ENCODE measurements at places on chromosomes 5 and 9. TPM values are rescaled to one million over a fixed set of nuclear protein-coding genes. Genes with fewer than 3 reads are reported as not detected.
A peak's percentile ranks its signal among the peaks of the same experiment; 100 is the strongest.

FSD1L gene
- 7.6 TPM for total RNA-seq

DNA sequence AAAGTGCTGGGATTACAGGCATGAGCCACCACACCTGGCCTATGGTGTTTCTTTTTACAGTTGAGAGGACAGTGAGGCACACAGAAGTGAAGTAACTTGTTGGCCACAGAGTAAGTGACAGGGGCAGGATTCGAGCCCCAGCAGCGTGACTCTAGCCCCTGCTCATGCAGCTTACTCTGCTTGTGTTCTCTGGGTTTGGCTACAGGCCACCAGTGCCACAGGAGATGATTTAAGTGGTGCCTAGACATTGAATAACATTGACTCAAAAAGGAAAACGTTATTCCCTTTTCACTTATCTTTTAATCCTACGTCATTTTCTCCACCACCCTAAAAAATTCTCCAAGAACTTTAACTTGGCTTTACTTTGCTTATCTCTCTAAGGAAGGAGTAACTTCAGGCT is 61.4 kb downstream of the SNX24 start:
- H3K4me1 ChIP-seq: no peaks in the 10 kb centered on the region
- no peak overlapping the region for H3K27ac ChIP-seq
- H3K27me3 ChIP-seq: no peaks in the 10 kb centered on the region
- no peaks in the 10 kb centered on the region for H3K36me3 ChIP-seq

GRCh38 chr5:173296737-173297676 is 31.2 kb downstream of the STC2 start:
- no peaks in the 10 kb centered on the region for H3K27me3 ChIP-seq
- H3K4me1 ChIP-seq: peaks cover 2% of the 10 kb centered on the region
- H3K4me3 ChIP-seq: no peak overlapping the region
- H3K27ac ChIP-seq: no peak overlapping the region
- H3K36me3 ChIP-seq: no peaks in the 10 kb centered on the region

GRCh38 chr5:113487416-113487780 is 855 bp downstream of the MCC start:
- H3K27ac ChIP-seq: no peak overlapping the region
- no peaks in the 10 kb centered on the region for H3K27me3 ChIP-seq
- H3K4me1 ChIP-seq: no peaks in the 10 kb centered on the region
- no peaks in the 10 kb centered on the region for H3K36me3 ChIP-seq
- peak; percentile 21 for DNase-seq

DNA sequence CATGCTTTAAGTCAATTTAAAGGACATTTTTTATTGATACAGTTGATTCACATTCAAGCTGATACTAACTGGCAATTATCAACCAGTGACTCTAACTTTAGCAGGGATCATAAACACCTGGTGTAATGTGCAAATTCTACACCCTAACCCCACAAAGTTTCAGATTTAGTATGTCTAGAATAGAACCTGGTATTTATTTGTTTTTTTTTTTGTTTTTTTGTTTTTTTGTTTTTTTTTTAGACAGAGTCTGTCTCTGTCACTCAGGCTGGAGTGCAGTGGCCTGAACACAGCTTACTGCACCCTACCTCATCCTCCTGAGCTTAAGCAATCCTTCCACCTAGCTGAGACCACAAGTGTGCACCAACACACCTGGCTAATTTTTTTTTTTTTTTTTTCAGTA is 311.2 kb upstream of the SEMA6A start:
- H3K27ac ChIP-seq: no peak overlapping the region
- H3K27me3 ChIP-seq: no peaks in the 10 kb centered on the region
- H3K4me3 ChIP-seq: no peak overlapping the region
- no peak for DNase-seq
- H3K4me1 ChIP-seq: no peaks in the 10 kb centered on the region

- H3K27me3 ChIP-seq: no peaks in the 10 kb centered on the region
- no peak overlapping the region for H3K4me3 ChIP-seq
- no peak for DNase-seq
- H3K27ac ChIP-seq: no peak overlapping the region
- H3K36me3 ChIP-seq: no peaks in the 10 kb centered on the region
These were observed 149.8 kb downstream of the ENTREP1 start for GRCh38 chr9:69474821-69475220.

- H3K27ac ChIP-seq: no peak overlapping the region
- H3K36me3 ChIP-seq: no peaks in the 10 kb centered on the region
- no peaks in the 10 kb centered on the region for H3K4me1 ChIP-seq
- H3K27me3 ChIP-seq: no peaks in the 10 kb centered on the region
- no peak for DNase-seq
These were observed 113.4 kb downstream of the MVB12B start for GRCh38 chr9:126439883-126440653.

DNA sequence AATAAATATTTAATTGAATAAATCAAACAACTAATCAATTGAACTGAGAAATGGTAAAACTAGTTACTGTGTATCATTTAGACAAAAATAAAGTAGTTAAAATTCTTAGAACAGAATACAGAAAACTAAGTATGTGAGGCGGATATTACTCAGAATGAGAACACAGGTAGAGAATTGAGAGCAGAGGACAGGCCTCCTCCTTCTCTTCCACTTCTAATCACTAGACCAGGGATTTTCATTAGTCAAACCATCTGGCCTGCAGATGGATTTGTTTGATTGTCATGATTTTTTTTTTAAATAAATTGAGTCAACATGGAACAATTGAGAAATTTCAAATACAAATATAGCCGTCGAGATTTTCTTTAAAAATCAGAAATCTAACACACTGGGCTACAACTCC is 198.6 kb upstream of the HMHB1 start:
- DNase-seq: no peak
- no peak overlapping the region for H3K4me3 ChIP-seq
- no peaks in the 10 kb centered on the region for H3K4me1 ChIP-seq
- H3K27ac ChIP-seq: no peak overlapping the region

NRARP gene
- total RNA-seq: 10.0 TPM

- no peaks in the 10 kb centered on the region for H3K27me3 ChIP-seq
- no peak overlapping the region for H3K4me3 ChIP-seq
- H3K36me3 ChIP-seq: no peaks in the 10 kb centered on the region
- peaks cover 14% of the 10 kb centered on the region for H3K4me1 ChIP-seq
- no peak overlapping the region for H3K27ac ChIP-seq
These were observed 23.5 kb downstream of the GRAMD2B start for GRCh38 chr5:126446498-126447224.

DNA sequence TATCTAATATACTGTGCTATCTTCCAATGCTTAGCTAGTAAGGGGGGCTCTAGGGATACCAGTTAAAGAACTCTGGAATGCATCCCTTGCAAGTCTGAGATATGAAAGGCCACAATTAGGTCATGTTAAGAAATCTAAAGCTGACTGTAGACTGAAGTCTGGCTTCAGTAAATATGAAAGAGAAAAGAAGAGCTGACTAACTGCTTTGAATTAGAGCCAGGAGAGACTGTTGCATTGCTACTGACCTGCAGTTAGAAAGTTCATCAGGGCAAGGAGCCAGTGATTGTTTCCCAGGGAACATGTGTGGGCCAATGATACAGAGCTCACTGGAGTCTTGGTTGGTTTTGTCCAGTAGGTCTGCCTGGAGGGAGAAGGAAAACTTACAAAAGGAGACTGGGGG is 472.1 kb upstream of the TNC start:
- H3K27me3 ChIP-seq: no peaks in the 10 kb centered on the region
- no peaks in the 10 kb centered on the region for H3K4me1 ChIP-seq
- no peak overlapping the region for H3K27ac ChIP-seq
- no peaks in the 10 kb centered on the region for H3K36me3 ChIP-seq
- no peak overlapping the region for H3K4me3 ChIP-seq

GRCh38 chr5:169599451-169599850 is 15.9 kb downstream of the SPDL1 start:
- no peaks in the 10 kb centered on the region for H3K4me1 ChIP-seq
- H3K36me3 ChIP-seq: no peaks in the 10 kb centered on the region
- no peaks in the 10 kb centered on the region for H3K27me3 ChIP-seq
- H3K27ac ChIP-seq: no peak overlapping the region
- no peak overlapping the region for H3K4me3 ChIP-seq

- peaks cover 3% of the 10 kb centered on the region for H3K4me1 ChIP-seq
- DNase-seq: peak; percentile 12
- no peaks in the 10 kb centered on the region for H3K36me3 ChIP-seq
- H3K27ac ChIP-seq: no peak overlapping the region
These were observed 170.2 kb downstream of the GAPVD1 start for GRCh38 chr9:125431741-125432271.

RANBP17 gene
- 7.3 TPM for total RNA-seq

MCTP1 gene
- 11.4 TPM for total RNA-seq

SELENOP gene
- total RNA-seq: 599 TPM

ASPN gene
- 1.6 TPM for total RNA-seq

- peaks cover 2% of the 10 kb centered on the region for H3K4me1 ChIP-seq
- H3K27ac ChIP-seq: no peak overlapping the region
- H3K4me3 ChIP-seq: no peak overlapping the region
These were observed 47.7 kb downstream of the ZNF608 start for GRCh38 chr5:124698770-124699169.

GRCh38 chr5:54986269-54986654 is 869 bp upstream of the ESM1 start:
- H3K27me3 ChIP-seq: no peaks in the 10 kb centered on the region
- H3K4me1 ChIP-seq: no peaks in the 10 kb centered on the region
- no peak for DNase-seq
- no peaks in the 10 kb centered on the region for H3K36me3 ChIP-seq

KIF12 gene
- 1.9 TPM for total RNA-seq

DNA sequence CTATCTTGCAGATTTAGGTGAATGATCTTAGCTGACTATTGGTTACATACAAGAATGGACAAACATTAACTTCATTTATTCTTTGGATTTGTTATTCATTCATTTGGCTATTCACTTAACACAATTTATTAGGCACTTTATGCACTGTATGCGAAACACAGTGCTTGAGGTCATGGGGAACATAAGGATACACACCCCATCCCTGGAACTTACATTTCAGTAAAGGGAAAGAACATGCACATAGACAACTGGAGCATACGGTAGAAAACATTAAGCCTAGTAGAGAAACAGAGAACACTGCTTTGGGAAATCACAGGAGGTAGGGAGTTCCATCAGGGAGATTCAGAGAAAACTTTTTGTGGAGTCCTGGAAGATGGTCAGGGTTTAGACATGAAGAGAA is 22.2 kb downstream of the LIX1 start:
- H3K27me3 ChIP-seq: no peaks in the 10 kb centered on the region
- H3K4me1 ChIP-seq: no peaks in the 10 kb centered on the region
- H3K4me3 ChIP-seq: no peak overlapping the region
- no peak for DNase-seq
- H3K27ac ChIP-seq: no peak overlapping the region

- no peak for DNase-seq
- H3K27me3 ChIP-seq: no peaks in the 10 kb centered on the region
- no peaks in the 10 kb centered on the region for H3K4me1 ChIP-seq
- H3K36me3 ChIP-seq: no peaks in the 10 kb centered on the region
- H3K4me3 ChIP-seq: no peak overlapping the region
These were observed 26.1 kb upstream of the MACIR start for GRCh38 chr5:103232393-103232999.
